ENCODE measurements at places on chromosomes 13 and 19.

GRCh38 chr13:81551036-81551435 is 1210.1 kb upstream of the SPRY2 start:
- no peak for DNase-seq

GRCh38 chr19:17322854-17323253 is 11.8 kb downstream of the ANO8 start:
- no peak for DNase-seq

DNA sequence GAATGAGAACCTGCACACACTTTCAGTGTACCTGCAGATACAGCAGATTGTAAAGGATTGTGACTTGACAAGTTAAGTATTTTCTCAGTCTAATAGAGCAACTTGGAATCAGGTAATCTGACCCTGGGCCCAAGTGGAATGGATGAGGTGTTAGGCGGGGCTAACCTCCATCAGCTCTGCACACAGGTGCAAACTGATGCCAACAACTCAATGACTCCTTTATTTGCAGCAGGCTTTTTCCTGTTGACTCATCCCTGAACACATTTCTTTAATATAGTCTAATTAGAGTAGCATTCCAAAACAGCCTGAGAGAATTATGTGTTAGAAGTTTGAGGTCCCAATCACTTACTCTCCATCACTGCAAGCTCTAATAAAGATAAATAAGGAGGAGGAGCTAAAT is 48.8 kb downstream of the TPT1 start:
- no peak for DNase-seq

DNA sequence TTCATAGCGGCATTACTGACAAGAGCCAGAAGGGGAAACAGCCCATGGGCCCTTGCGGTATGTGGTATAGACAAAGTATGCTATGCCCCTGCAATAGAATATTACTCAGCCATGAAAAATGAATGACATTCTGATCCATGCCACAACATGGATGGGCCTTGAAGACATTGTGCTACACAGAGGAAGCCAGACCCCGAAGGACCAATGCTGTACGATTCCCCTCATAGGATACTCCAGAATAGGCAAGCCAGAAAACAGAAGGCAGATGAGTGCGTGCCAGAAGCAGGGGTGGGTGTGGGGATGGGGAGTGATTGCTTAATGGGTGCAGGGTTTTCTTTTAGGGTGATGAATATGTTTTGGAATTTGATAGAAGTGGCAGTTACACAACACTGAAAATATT is 342.0 kb downstream of the TEX29 start:
- no peak for DNase-seq

- no peak for DNase-seq
These were observed 23.0 kb downstream of the HS6ST3 start for GRCh38 chr13:96112936-96113335.

GRCh38 chr13:102591988-102592781 is 4.6 kb upstream of the TPP2 start:
- DNase-seq: peak; percentile 71

GRCh38 chr13:19927117-19927748 is 31.3 kb upstream of the ZMYM2 start:
- no peak for DNase-seq

DNA sequence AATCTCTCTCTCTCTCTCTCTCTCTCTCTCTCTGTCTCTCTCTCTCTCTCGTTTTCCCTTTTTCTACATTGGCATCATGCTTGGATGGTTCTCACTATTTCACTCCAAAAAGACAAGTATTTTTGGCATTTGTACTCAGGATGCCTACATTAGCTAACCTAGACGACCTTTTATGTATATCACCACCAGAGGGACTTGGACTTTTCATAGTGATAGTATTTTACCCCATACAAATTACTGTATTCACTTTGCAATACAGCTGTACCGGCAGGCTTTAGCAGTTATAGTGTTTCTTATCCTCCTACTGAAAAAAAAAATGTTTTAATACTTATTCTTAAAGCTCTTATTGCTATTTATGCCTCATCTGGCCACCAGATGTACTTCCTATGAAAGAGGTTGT is 687.2 kb upstream of the KLHL1 start:
- DNase-seq: no peak

DNA sequence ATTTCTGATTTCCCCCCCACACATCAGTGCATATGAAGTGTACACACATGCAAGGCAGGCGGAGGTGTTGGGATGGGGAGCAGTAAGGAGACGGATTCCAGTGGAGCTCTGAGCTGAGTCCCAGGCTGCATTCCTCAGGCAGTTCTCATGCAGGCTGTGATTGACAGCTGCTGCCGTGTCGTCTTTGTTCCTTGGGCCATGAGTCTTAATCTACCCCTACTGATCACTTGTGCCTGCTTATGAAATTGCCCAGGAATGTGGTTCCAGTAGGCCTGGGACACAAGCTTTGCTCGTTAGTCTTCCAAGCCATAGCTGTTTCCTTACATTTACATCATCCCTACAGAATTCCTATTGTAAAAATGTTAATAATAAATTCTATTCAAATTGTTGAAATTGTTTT is 1241.9 kb downstream of the UQCRFS1 start:
- DNase-seq: no peak

DNA sequence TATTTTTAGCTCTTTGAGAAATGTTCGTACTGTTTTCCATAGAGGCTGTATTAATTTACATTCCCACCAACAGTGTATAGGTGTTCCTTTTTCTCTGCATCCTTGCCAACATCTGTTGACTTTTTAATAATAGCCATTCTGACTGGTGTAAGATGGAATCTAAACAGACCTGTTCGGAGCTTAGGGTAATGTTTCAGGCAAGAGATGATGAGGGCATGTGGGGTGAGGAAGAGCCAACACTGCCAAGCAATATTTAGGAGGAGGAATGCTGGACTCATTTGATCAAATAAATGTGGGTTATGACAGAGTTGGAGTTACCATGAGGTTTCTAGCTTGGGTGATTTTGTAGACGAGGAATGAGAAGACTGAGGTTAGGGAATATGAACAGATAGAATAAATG is 382.9 kb downstream of the KLF12 start:
- DNase-seq: no peak

- no peak for DNase-seq
These were observed 37.7 kb upstream of the MCF2L start for GRCh38 chr13:112931028-112931934.

DNA sequence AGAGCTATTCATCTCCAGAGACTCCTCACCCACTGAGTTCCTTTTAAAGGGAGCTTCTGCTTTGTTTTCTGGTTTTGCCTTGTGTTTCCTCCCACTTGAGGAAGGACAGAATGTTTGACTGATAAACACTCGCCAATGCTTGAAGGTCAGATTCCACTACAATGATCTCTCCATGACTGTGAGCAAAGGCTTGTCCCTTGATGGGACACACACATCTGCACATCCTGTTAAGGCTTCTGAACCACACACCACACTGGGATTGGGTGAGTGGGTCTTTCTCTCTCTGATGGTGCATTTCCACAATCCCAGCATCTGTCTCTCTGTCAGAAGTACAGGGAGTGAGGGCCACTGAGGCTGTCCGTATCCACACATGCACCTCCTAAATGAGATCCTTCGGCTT is 245.3 kb downstream of the IRS2 start:
- no peak for DNase-seq

- DNase-seq: no peak
These were observed 476.5 kb downstream of the MYO16 start for GRCh38 chr13:109105899-109106298.

- no peak for DNase-seq
These were observed 97.6 kb upstream of the SIAH3 start for GRCh38 chr13:45949161-45949560.

DNA sequence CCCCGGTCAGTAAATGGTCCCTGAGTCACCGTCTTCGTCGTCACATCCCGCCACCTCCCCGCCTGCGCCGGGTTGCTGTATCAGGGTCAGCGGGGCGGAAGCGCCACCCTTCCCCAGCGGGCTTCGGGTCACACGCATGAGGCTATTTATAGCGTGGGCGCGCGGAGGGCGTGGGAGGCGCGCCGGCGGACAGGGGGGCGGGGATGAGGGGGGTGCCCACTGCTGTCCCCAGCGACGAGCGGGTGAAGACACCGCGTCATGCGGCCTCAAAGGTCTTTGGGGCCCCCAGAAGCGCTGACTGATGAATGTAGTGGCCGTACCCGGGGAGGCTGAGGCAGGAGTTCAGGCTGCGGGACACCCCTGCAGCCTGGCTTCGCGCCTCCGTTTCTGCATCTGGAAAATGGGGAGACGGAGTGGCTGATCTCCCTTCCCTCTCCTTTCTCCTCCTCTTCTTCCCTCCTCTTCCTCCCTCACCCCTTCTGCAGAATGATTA is 7.9 kb downstream of the UNC13A start:
- peak; percentile 29 for DNase-seq

GRCh38 chr19:46546194-46546896 is 50.7 kb upstream of the PNMA8B start:
- DNase-seq: no peak

GRCh38 chr13:52395704-52396103 is 10.3 kb downstream of the THSD1 start:
- DNase-seq: no peak

GRCh38 chr19:32241306-32241705 is 104.1 kb upstream of the ZNF507 start:
- no peak for DNase-seq

- DNase-seq: no peak
These were observed 1.5 kb downstream of the ZNF101 start for GRCh38 chr19:19670070-19670551.

DNA sequence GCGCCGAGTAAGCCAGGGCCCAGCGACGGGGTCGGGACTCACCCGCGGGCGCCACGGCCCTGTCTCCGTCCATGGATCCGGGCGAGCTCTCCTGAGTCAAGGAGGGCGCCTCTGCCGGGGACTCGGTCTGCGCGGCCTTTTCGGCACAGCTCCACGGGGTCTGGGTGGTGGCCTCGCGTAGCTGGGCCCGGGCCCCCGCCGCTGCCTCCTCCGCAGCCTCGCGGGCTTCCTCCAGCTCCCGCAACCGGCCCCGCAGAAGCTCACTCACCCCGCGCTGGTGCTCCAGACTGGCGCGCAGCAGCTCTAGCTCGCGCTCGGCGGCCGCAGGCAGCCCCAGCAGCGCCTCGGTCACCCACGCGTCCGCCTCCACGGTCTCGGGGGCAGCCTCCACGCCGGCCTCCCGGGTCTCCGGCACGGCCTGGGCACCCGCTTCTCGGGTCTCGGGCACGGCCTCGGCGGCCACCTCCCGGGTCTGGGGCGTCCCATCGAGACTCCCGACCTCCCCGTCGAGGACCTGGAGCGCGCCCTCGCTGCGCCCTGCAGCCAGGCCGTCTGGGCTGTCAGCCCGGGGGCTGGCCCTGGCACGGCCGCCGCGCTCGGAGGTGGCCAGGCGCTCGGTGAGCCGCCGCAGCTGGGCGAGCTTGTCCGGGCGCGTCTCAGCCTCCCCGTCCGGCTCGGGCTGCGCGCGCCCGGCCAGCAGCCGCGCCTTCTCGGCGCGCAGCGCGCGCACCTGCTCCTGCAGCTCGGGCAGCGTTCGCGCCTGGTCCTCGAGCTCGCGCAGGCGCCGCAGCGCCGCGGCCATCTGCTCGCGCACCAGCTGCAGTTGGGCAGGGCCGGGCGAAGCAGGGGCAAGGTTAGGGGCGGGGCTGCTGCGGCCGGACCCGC is 8.4 kb downstream of the KANK3 start:
- DNase-seq: no peak

DNA sequence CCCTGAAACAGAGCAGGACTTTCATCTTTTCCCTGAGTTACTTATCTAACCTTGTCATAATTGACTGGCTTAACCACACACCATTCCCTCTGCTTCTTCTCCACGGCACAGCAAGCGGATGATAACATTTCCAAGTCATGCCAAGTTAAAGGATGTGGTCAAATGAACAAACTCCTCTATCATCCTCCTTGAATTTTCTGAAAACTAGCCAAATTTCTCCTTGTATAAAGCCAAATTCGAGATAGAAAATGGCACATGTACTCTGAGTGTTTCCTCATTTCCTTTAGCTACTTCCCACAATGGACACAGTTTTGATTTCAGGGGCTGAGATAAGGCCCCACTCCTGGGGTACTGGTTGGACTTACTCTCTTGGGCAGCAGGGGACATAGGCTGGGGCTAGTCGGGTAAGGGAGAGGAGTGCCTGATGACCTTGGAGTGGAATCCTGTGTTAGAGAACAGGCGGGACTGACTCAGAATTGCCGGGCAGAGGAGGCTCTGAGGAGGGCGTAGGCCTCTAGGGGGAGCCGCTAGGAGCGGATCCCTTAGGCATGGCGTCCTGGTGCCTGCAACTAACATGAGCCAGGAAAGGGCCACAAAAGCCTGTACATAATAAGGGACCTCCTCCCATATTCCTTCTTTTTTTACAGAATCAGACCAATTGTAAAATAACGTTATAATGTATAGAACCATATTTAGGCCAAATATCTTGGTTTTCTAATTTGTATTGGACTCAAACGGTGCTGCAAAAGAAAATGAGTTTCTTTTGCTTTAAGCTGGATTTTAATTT is 20.3 kb upstream of the TMTC4 start:
- no peak for DNase-seq

DNA sequence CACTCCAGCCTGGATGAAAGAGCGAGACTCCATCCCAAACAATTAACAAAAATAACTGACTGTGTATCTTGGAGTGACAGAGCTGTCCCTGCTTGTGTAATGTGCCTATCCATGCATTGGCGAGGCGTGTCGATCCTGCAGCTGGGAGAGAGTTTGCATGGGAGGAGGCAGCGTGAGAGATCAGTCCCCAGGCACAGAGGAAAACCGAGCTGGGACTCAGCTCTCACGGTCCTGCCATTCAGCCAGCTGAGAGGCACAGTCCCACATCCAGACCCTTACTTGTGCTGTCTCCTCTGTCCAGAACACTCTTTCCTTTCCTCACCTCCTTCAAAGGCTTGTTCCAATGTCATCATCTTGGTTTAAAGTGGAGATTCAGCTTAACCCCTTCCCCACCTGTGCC is 11.9 kb upstream of the SULT2B1 start:
- no peak for DNase-seq

DNA sequence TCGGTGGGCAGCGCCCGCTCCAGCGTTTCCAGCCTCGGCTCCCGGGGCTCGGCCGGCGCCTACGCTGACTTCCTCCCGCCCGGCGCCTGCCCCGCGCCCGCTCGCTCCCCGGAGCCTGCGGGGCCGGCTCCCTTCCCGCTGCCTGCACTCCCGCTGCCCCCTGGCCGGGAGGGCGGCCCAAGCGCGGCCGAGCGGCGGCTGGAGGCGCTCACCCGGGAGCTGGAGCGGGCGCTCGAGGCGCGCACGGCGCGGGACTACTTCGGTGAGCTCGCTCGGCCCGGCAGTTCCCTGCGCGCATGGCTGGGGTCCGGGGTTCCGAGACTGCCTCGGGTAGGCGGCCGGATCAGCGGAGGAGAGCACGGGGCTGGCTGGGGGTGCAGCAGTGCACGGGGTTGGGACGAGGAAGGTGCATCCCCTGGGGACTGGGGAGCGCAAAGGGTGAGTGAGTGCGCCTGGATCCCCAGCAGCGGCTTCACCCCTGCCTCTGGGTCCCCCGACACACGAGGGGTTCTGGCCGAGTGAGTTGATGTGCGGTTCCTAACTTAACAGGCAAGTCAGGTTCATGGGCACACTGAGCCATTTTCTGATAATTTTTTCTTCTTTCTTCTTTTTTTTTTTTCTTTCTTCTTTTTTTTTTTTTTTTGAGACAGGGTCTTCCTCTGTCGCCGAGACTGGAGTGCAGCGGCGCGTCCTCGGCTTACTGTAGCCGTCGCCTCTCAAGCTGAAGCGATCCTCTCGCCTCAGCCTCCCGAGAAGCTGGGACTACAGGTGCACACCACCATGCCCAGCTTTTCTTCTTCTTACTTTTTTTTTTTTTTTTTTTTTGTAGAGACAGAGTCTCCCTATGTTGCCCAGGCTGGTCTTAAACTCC is 1.1 kb downstream of the WTIP start:
- DNase-seq: no peak
